Mesenteric fat pad (tissue), 1 donor: ENCODE measurements at places on chromosomes 7 and 10. TPM values are rescaled to one million over a fixed set of nuclear protein-coding genes. Genes with fewer than 3 reads are reported as not detected.

DNA sequence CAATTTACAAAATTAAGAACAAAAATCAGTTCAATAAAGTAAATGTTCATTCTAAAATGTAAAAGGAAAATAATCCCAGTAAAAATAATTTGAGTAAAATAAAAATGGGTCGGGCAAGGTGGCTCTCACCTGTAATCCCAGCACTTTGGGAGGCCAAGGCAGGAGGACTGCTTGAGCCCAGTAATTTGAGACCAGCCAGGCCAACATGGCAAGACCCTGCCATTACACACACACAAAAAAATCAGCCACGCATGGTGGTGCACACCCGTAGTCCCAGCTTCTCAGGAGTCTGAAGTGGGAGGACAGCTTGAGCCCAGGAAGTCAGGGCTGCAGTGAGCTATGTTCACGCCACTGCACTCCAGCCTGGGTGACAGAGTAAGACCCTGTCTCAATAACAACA, 34.4 kb downstream of the CNOT4 start:
- no peak for DNase-seq

GRCh38 chr10:17051851-17052250, 77.8 kb downstream of the CUBN start:
- no peak for DNase-seq

DNA sequence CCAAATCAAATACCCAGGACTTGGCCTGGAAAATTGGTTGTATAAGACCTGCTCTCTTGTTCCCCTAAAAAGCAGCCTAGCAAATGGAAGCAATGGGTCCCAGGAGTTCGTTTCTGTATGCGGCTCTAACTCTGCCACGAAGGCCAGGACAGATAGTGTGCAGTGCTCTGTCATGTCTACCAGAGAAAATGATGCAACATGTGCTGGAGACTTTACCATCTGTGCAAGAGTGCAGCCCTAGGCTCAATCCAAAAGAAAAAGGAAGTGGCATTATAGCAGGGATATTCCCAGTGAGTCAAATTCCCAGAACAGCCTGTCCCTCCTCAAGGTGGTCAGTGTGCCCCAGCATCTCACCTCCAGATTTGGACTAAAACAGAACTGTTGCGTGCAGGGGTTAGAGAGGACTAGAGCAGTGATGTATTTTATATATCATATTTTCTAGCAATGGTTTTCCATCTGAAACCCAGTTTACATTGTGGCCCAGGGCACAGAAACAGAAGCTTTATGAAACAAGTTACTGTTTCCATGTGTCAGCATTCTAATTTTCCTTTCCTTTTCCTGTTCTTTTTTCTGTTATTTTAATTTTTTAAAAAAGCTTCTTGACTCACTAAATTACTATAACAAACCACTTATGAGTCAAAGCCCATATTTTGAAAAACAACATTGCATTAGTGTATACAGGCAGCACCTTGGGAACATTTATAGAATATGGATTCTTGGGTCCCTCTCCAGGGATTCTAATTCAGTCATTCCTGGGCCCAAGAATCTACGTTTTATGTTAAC, 311.2 kb downstream of the RNLS start:
- no peak for DNase-seq

DNA sequence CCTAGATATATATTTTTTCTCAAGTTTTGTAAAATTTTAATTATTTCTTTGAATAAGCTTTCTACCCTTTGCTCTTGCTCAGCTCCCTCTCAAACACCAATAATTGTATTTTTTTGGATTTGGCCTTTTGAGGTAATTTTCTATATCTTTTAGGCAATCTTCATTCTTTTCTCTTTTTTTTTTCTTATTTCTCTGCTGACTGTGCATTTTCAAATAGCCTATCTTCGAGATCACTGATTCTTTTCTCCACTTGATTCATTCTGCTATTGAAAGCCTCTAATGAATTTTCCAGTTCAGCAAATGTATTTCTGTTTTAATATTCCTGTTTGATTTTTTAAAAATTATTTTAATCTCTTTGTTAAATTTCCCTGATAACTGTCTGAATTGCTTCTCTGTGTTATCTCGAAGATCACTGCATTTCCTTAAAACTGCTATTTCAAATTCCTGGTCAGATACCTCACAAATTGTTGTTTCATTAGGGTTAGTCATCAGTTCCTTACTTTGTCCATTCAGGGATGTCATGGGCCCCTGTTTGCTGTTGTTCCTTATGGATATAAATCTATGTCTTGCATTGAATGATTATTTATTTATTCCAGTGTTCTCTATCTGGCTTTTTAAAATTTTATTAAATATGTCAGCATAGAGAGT, 100.1 kb upstream of the UNC5B start:
- DNase-seq = no peak

GRCh38 chr7:100888291-100888987, 1.1 kb downstream of the UFSP1 start:
- DNase-seq = no peak

DNA sequence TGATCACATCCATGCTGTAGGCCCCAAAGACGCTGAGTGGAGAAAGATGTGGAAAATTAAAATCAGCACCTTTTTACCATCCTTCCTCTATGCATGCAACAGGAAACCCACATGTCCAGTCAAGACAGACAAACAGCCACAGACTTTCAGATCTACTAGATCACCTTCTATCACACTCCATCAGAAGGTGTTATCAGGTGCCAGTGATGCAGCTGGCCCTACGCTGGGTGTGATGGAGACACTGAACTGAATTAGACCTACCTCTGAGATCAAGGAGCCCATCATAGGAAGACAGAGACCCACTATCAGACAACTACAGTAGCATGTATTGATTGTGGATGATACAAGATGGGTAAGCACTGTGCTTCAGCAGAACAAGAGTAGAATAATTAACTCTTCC, 15.5 kb downstream of the CYP3A4 start:
- no peak for DNase-seq

The MARCHF5 gene
- total RNA-seq = 52.7 TPM

DNA sequence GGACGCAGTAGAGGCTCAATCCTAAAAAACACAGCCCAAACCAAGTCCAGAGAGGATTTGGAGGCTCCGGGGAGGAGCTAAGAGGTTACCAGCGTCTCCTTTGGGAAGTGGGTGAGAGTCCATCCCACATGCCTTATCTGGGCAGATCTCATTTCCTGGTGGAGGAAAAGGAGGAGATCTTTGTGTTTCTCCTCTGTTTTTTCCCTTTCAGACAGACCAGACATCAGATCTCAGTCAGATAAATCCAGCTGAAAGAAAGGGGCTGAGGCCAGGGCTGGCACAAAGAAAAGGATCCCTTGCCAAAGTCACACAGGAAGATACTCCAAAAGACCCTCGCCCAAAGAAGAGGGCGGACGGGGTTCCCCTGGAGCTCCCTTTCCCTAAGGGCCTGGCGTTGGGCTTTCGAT, 58.3 kb upstream of the COMTD1 start:
- no peak for DNase-seq
